ENCODE measurements at places on chromosomes 3 and 15.

DNA sequence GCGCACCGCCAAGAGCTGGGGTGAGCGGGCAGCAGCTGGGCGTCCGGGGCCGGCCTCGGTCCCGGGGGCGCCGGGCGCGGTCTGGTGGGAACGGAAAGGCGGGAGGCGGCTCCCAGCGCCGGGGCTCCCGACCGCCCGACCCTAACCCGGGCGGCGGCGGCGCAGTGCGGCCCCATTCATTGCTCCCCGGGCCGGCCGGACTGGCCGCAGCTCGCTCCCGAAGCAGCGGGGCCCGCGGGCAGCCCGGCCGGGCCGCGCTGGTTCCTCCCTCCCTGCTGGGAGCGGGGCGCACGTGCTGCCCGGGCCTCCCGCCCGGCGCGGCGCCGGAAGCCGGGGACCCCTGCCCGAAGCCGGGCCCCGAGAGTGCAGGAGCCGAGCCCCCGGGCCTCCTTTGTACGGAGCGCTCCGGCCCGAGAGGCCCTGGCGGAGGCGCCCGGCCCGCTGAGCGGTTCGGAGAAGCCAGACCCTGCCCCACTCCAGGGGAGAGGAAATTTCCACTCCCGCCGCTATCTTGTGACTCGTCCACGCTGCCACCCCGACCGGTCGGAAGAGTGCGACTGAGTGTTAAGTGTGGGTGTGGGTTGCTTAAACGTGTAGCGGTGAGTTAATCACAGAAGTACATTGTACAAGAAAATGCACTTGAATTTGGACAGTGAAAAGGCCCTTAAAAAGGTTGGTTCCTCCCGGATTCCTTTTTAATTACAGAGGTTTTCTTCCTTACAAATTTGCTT is 613 bp downstream of the ATP1B3 start:
- peak; percentile 24 for DNase-seq

DNA sequence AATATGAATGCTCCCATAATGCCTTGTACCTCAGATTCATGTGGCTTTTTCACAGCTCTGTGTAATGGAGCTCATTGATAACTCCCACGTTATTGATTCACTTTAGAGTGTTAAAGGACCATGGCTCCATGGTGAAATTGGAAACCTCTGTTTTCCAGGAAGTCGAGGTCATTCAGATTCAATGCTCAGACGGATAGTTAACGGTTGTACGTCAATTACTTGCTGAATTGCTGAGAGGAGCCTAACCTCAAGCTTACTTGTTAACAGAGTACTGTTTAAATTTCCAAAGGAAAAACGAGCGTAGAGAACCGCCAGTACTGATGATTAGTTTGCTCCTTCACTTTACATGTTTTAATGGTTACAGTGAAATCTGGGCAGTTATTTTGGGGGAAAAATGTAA is 11.1 kb downstream of the ABHD17C start:
- no peak for DNase-seq

DNA sequence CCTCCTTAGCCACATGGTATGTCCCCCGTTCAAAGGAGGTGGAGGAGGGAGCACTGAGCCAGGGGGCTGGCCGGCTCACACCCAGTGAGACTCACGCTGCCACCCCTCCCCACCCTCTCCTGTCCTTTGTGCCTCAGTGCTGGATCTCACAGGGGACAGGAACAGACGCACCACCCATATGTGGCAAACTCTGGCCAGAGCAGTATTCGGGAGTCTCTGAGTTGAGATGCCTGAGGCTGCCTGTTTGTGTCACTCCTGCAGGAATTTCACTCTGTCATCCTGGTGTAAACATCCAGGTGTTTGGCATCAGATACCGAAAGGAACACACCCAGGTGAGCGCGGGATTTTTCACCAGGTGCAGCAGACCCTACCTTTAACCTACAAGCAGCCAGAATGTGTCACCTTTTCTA is 25.7 kb downstream of the RGMA start:
- no peak for DNase-seq

DNA sequence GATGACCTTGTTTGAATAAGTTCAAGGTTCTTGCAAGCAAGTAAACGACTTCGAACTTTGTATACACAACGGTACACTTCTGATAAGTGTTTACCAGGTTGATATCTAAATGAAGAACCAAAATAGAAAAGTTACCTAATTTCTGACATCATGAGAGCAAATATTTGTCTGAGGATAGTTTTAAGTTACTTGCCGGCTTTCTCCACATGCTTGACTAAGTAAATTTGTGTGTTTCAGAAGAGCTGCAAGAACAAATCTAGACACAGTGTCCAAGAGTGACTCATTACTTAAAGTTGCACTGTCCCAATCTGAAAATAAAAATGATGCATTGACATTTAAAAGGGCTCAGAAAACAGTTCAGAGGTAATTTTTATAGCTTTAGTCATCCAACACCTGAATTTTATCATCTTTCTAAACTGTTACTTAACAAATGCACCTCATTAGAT is 115.1 kb downstream of the HERC1 start:
- DNase-seq, result no peak

- DNase-seq, result no peak
Observed at GRCh38 chr15:61459785-61460707, 230.9 kb upstream of the RORA start.

GRCh38 chr15:64110950-64111678 is 15.3 kb downstream of the SNX1 start:
- DNase-seq, result no peak

GRCh38 chr3:47855461-47856383 is 52.8 kb downstream of the DHX30 start:
- DNase-seq, result no peak

GRCh38 chr3:22241110-22241509 is 490.1 kb upstream of the ZNF385D start:
- no peak for DNase-seq

DNA sequence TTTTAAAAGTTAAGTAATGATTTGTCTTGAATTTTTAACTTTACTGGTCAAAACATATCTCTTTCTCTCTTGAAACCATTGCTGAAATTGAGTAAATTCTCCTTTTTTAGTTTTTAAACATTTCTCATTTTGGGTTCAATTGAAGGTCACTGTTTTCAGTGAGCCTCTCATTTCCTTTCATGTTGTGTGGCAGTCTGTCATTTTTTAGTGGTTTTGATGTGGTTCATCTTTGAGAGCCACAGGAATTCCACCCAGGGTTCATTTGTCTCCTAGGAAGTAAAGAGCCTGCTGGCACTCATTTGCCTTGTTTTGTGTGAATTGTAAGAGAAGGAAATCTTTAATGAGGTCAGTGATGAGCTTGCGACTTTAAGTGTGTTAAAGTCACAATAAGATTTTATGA is 10.4 kb downstream of the CLDN11 start:
- DNase-seq, result no peak

DNA sequence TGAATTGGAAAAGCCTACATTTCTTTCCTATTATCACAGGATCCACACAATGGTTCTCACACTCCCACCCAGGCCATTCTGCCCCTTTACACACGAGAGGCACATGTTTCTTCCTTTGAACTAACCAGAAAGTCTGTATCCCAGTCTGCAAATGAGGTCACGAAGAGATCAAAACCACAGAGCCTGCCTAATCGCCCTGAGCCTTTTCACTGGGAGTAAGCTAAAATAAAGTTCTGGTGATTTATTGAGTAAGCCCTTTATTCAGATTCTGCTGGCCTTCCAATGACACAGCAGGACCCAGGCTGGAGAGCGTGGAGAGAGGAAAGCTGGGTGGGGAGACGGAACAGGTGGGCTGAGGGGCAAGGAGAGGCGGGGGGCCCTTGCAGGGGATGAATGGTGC is 78.7 kb downstream of the ATP1B3 start:
- no peak for DNase-seq

- no peak for DNase-seq
Observed at GRCh38 chr3:69201658-69202057, 79.3 kb upstream of the LMOD3 start.

DNA sequence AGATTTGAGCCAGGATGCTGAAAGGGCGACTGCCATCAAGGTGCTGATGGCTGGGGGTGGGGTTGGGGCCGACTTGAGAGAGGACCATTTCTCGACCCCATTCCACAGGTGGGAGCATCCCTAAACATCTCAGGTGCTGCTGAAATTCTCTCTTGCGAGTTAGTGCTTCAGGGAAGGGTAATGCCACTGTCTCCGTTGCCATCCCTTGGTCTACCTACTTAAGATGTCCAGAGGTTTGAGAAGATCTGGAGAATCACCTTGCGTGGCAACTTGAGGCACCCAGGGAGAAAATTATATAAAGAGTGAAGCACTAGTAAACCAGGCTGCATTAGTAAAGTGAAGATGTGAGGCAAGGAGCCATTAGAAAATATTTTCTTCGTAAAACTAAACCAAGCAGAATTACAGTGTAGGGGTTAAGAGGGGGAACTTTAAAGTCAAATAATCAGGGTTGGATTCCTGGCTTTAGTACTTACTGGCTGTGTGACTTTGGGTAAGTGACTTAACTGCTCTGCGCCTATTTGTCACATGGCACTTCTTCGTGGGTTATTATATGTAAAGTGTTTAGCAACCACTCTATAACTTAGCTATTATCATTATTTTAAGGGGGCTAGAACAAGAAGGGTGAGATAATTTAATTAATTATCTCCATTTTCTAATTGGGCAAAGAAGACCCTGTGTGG is 662 bp upstream of the RFTN1 start:
- DNase-seq, result no peak

DNA sequence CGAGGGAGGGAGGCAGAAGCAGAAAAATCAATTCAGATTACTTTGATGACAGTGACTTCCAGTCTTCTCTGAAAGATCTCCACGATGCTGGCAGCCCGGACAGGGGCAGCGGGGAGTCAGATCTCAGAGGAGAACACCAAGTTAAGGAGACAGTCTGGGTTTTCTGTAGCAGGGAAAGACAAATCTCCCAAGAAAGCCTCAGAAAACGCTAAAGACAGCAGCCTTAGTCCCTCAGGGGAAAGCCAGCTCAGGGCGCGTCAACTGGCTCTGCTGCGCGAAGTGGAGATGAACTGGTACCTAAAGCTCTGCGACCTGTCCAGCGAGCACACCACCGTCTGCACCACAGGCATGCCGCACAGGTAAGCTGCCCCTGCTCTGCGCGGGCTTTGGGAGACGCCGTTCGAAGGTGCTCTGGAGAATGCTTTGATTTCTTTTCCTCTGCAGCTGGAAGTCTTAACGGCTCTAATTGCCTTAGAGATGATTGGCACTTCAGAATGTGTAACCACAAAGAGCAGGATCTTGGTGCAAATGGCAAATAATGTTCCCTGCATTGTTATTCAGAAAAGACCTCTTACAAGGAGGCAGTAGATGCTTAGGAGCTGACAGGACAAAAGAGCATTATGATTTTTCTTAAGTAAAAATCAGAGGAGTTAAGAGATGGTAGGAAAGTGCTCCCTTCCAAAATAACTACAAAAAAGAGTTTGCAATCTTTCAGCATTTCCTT is at the start of gene KCNAB1:
Gene KCNAB1 (plus strand): TSS at position 51 of the 724 bp plus-strand sequence.
- no peak for DNase-seq

DNA sequence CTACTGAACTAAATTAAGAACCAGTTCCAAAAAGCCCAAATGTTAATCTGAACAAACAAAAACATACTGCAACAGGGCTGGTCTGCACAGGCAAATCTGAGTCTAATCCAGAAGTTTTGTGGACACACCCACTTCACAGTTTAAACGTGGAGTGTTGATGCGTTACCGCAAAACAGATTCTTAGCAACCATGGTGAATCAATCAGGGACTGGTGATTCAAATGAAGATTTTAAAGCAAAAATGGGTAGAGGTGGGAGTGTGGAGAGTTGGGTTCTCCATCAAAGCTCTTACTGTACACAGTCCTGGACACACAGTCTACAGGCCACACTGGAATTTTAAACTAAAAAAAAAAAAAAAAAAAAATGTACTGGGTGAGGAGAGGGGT is 5.2 kb downstream of the ANXA2 start:
- DNase-seq, result no peak

DNA sequence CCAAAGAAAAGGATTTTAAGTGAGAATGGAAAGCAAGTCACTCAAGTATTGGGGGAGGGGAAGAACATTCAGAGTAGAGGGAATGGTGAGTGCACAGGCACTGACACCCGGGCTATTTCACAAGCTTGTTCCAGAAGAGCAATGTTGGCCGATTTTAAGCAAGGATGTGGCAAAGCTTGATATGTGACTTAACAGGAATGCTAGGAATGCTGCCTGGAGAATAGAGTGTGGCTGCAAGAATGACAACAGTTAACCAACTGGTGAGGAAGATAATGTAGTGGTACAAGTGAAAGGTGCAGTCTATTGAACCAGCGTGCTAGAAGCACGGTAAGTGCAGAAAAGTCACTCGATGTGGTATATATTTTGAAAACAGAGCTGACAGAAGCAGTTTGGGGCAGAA is 6.2 kb upstream of the CCDC80 start:
- DNase-seq, result no peak

DNA sequence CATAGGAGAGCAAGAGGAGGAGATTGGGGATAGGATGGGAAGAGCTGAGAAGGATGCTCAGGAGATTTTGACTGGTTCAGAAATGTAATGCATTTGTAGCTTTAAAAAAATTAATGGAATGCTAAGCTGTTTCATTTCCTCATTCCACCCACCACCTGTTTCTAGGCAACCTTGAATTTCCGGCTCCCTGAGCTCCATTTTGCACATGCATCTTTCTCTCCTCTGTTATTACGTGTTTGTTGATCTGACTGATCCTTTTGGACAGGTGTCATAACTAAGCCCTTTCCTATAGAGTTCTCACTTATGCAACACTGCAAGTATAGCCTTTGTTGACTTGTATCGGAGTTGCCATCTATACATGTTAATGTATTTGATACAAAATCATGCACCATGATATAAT is 4.3 kb downstream of the TMPRSS7 start:
- no peak for DNase-seq

DNA sequence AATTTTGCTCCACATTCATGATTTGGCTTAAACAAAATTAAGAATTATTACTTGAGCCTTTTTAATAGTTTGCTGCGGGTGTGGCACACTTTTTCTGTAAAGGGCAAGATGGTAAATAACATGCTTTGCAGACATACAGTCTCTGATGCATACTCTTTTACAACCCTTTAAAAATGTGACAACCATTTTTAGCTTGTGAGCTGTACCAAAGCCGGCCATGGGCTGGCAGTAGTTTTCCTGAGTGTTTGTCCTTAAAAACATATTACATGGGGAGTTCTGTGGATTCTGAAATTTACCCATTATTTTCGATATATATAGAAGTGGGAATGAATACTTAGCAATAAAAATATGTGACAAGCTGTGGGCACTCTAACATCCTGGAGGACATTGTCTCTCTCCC is 163.4 kb downstream of the FNDC3B start:
- no peak for DNase-seq

GRCh38 chr15:29570948-29571791 is 251.1 kb downstream of the TJP1 start:
- DNase-seq, result no peak

- DNase-seq, result no peak
Observed at GRCh38 chr3:159852821-159853505, 135.7 kb upstream of the IL12A start.

Measured in activated naive CD4-positive, alpha-beta T cell (primary cell).